ENCODE measurements at places on chromosomes 7 and 10.

GRCh38 chr7:1076184-1077072 lies 11.5 kb upstream of the GPER1 start:
- no peak for DNase-seq

DNA sequence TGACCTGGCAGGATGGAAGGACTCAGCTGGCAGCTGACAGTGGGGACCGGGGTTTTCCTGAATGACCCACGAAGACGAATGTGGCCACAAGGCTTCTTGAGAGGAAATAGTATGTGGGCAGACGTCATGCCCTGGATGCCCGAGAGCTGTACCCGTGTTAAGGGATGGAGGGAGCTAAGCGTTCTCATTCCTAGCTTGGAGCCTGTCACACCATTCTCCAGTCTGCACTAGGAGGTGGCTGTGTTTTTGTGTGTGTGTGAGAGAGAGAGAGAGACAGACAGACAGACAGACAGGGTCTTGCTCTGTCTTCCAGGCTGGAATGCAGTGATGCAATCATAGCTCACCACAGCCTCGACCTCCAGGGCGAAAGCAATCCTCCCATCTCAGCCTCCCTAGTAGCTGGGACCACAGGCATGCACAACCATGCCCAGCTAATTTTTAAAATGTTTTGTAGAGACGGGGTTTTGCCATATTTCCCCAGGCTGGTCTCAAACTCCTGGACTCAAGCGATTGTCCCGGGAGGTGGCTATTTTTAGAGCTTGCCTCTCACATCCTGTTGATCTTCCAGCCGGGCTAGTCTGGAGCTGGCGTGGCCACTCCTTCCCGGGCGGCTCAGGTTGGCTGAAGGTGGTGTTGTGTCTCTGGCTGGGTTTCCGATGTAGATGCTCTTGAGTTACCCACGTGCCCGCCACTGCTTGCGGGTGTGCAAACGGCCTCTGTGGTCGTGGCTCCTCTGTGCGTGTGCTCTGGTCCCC lies 2.1 kb downstream of the AMZ1 start:
- no peak for DNase-seq

DNA sequence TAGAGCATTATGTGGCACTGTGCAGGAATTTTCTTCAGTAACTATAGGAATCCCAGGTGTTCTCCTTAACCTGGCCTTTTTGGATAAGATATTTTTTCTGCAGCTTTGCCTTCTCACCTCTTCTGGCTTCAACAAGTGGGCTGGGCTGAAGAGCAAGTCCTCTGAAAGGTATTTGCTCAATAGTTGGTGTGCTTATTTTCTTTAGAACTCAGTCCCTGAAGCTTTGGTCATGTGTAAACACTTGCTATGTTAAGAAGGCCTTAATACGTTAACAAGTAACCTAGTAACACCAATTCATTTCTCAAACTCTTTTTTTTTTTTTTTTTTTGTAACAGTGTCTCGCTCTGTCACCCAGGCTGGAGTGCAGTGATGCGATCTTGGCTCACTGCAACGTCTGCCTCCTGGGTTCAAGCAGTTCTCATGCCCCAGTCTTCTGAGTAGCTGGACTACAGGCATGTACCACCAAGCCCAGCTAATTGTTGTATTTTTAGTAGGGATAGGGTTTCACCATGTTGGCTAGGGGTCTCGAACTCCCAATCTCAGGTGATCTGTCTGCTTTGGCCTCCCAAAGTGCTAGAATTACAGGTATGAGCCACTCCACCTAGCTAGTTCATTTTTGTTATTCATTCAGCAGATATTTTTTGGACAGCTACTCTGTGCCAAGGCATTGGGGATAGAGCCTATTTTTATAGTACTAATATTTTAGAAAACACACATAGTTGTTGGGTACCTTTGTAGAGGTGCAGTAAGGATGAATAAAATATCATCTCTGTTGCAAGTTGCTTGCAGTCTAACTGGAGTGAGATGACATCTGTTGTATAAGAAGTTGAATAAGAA lies 164.6 kb downstream of the SND1 start:
- DNase-seq: no peak

DNA sequence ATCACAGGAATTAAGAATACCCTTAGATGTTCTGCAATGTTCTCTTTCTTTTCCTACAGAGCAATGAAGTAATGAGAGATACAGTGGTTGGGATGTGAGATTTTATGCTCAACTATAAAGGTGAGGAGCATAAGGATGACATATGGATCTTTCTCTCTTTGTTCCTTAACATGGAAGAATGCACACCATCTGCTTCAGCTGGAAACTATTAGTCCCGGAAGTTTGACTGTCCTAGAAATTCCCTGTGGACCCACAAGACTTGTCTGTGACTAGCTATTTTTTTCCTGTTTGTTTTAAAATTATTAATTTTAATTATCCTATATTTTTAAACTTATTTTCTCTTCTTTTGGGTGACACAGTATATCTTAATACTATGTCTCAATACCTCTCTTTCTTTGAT lies 80.2 kb downstream of the DKK1 start:
- no peak for DNase-seq

DNA sequence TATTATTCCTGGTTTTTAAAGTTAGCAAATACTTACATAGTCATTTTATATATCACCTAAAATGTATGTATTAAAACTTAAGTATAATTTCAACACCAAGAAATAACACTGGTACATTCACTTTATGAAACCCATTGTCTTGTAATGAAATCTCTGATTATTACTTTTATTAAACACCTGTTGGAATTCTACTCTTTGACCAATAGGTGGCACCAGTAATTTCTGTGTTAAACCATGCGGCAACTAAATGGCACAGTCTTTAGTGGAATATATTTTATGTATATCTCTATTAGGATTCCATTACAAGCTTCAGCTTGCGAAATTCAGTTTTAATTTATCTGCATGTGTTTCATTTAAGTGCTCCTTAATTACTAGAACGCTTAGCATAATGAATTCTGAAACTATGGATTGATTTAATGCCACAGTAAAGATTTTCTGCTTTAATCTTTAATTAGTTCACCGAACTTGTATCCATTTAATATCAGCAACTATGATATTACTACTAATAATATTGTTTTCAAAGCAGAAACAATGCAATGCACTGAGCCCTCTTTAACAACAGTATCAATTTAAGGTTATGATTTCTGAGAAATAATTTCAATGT lies 181.3 kb downstream of the MAGI2 start:
- DNase-seq: peak; percentile 19

- DNase-seq: no peak
Measured at GRCh38 chr10:21314111-21314626, 211.3 kb downstream of the SKIDA1 start.

GRCh38 chr10:96756111-96756903 lies 36.0 kb upstream of the PIK3AP1 start:
- DNase-seq: peak; percentile 17

DNA sequence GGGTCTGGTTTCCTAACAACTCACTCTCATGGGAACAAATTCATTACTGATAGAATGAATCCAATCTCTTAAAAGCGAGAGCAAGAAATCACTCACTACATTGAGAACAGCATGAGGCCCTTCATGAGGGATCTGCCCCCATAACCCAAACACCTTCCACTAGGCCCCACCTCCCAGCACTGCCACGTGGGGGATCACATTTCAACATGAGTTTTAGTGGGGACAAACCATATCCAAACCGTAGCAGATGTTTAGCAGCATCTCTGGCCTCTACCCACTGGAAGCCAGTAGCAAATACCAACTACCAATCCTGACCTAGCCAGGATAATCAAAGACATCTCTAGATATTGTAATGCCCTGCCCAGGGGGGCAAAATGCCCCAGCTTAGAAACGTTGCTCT lies 243.9 kb downstream of the ARHGAP21 start:
- no peak for DNase-seq

DNA sequence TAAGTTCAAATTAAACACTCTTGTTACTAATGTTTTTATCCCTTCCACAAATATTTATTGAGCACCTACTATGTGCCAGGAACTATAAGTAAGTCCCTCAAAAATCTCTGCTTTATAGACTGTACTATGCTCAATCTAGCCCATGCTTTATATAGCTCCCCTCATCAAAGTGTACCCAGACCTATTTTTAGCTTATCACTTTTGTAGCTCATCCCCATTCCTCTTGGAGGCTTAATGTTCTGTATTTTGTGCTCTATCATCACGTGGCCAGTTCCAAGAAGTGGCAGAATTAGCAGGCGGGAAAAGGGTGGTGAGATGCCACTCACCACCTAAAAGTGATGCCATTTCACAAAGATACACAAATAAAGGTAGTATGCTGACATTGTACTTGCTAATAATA lies 138.1 kb upstream of the BET1 start:
- no peak for DNase-seq

DNA sequence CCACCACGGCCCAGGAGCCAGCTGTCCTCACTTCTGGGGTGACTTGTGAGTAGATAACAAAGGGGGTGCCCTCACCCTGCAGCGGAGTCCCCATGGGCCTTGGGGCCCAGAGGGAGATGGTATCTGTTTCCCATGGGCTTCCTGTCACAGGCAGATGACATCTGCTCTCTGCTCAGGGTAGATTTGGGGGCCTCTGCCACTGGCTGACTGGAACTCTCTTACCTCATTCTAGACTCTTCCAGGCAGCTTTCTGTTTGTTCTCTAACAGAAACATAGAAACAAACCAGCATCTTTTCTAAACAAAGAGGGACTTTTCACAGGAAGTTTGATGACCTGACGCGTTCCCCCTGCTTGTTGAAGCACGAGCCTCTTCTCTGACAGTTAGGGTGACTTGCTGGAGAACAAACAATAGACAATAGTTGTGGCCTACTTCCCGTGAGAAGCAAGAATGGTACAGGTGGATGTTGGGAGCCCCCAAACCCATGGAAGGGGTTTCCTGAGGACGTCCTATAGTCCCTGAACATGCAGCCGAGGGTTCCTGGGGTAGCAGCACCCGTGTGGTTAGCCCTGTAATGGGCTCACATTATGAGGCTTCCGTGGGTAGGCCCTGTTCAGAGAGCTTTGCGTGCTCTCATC lies 61.6 kb downstream of the GRK5 start:
- DNase-seq: no peak

- DNase-seq: no peak
Measured at GRCh38 chr7:104961821-104962220, 52.2 kb upstream of the KMT2E start.

DNA sequence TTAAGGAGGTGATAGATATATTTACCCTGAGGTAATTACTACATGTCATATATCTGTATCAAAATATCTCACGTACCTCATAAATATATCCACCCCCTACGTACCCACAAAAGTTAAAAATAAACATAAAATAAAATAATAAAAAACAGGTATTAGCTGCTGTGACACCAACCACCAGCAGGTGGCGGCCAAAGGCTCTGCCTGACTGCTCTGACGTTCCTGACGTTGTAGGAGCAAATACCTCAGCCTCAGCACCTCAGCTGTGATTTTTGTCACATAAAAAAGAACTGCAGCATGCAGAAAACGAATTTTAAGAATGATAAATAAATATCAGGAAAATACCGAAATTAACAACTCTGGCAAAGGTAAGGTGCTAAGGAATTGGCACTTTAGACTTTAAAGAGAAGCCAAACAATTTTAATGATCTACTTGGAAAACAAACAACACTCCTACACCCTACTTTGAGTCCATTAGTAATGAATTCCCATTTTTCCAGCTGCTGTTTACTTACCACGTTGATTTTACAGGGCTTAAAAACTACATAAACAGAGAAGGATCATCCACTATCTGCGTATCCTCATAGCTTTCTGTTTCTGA lies 125.4 kb upstream of the TARP start:
- peak; percentile 33 for DNase-seq

GRCh38 chr10:128855618-128856428 lies 611.2 kb upstream of the MGMT start:
- DNase-seq: no peak

- DNase-seq: no peak
Measured at GRCh38 chr7:32273297-32273696, 203.1 kb upstream of the PDE1C start.

Measured in small intestine (tissue), 16 donors.